ENCODE measurements at places on chromosomes 12 and 14.

- peak; percentile 77 for DNase-seq
Measured at GRCh38 chr12:2583091-2583497, 211.7 kb upstream of the FKBP4 start.

DNA sequence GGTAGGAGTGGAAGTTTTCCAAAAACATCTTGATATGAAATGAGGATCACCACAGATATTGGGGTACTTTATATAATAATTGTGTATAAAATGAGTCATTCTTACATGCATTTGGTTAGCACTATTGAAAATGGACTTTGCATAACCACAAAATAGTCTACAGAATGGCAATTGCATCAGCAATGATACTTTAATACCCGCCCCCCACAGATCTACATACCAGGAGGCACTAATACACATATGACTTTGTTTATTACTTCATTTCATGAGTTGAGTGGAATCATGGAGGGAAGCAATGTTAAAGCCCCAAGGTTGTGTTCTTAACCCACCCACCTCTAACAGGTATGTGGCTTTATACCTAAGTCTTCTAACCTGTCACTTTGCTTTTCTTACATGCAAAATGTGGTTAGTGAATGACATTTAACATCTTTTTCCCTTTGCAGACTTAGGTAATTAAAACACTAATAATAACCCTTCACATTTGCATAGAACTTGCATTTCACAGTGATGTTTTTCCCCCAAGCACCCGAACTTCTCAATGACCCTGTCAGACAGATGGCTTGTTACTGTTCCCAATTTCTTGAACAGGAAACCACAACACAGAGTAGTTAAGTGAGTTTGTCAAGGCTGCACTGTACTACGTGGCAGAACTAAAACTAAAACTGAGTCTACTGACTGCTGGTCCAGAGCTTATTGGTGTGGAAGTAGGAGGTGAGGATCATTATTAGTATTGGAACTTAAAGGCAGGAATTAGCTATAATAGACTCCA, 101.9 kb downstream of the NPAS3 start:
- no peak for DNase-seq

- no peak for DNase-seq
Measured at GRCh38 chr14:105075379-105076295, 10.4 kb upstream of the GPR132 start.

DNA sequence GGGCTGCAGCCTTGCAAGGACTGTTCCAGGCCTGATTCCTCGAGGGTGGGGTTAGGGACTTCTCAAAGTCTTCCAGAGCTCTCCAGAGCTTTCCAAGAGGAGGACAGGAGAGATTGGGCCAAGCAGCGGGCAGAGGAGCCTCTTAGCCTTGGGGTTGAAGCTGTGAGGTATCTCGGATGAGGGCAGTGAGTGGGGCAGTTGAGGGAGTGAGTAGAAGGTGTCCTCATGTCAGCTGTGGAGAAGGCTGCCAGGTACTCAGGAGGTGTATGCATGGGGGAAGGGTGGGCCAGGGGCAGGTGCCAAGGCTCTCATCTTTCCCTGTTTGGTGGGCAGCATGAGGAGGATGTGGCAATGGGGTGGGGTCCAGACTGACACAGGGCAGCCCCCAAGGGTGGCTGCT, 7.7 kb downstream of the KRT83 start:
- no peak for DNase-seq

DNA sequence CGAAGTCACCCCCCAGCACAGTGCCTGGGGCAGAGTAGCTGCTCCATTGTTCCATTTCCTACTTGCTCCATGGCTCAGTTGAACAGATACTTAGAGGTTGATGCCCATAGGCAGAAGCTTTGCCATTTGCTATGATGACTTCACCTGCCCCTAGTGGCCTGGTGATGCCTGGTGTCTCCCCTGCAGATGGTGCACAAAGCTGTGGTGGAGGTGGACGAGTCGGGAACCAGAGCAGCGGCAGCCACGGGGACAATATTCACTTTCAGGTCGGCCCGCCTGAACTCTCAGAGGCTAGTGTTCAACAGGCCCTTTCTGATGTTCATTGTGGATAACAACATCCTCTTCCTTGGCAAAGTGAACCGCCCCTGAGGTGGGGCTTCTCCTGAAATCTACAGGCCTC, 10.6 kb downstream of the SERPINA5 start:
- no peak for DNase-seq

DNA sequence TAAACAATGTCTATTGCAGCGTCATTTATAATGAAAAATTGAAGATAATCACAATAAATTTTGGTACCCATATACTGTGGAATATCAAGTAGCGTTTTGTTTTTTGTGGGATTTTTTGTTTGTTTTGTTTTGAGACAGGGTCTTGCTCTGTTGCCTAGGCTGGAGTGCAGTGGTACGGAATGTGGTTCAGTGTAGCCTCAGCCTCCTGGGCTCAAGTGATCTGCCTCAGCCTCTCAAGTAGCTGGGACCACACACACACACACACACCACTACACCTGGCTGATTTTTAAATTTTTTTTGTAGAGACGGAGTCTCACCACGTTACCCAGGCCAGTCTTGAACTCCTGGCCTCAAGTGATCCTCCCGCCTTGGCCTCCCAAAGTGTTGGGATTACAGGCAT, 6.6 kb downstream of the ZNF664 start:
- DNase-seq: no peak

DNA sequence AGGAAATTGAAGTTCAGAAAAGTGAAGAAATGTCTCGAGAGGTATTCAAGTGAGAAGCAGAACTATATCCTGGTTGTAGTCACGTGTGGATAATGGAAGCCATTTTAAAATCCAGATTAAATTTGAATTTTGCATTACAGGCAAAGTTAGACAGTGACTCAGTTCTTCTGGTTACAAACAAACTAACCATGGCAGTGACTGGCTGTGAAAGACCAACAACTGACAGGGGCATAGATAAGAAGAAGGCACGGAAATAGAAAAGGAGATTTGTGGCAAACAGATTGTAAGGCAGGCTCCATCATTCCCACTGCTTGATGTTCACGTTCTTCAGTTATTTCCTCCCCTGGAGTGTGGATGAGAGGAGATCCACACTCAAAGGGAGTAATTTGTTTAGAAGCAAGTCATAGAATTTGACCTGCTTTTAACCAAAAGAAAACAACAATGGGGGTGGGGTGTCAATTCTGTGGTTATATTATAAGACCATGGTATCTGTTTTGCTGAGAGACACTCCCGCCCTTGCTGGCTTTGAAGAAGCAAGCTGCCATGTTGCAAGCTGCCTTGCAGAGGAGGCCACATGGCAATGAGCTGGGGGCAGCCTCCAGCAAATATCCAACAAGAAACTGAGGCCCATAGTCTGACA, 795.3 kb downstream of the VRK1 start:
- DNase-seq: no peak

DNA sequence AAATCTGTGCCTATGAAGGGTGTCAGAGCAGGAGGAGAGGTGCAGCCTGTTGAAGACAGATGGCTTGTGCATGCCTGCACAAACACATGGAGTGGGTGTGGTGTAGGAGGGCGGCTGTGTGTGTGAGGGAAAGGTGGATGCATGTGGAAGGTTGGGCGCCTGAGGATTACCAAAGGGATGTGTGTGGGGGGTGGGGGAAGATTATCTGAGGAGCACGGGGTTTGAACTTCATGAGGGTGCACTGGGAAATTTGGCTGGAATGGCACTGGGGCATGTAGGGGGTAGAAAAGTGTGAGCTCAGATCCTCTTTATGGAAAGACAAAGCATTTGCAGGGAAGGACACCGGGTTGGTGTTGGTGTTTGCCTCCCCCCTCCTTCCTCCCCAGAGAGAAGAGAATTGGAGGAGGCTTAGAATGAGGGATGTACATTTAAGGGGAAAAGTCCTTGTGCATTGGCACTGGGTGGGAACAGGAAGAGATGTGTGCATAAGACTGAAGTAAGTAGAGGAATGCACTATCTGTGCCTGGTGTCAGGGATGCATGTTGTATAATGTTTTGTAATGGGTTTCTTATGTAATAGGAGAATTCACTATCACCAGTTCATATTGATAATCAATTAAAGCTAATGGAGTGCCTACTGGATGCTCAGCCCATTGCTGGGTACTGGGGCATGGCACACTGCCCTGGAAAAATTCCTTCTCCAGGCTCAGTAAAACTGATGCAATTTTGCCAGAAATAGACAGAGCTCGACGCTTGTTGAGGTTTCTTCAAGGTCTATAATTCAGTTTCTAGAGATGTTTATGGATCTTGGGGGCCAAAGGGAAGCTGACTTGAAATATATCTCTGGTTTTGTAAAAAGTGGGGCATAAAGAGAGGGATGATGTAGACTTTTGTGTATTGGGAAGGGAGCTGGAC, 3.0 kb downstream of the NTF3 start:
- DNase-seq: no peak

GRCh38 chr14:22973217-22974032, 8.9 kb downstream of the AJUBA start:
- peak; percentile 57 for DNase-seq

DNA sequence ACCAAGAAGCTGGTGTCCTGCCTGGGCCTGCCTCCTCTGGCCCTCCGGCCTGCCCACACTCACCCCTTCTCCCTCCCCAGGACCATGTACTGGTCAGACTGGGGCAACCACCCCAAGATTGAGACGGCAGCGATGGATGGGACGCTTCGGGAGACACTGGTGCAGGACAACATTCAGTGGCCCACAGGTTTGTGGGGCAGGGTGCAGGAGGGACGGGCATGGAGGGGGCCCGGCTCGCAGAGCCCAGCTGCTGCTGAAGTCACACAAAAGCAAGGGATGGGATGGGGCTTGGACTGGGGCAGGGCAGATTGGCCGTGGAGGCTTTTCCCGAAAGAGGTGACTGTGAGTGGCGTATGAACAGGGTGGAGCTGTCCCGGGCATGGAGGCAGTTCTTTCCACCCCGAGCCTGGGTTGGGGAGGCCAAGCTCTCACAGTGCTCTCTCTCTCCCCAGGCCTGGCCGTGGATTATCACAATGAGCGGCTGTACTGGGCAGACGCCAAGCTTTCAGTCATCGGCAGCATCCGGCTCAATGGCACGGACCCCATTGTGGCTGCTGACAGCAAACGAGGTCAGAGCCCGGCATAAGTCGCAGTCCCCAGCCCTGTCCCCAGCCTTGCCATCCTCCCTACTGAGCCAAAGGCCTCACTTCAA, 7.8 kb upstream of the NXPH4 start:
- DNase-seq: no peak

DNA sequence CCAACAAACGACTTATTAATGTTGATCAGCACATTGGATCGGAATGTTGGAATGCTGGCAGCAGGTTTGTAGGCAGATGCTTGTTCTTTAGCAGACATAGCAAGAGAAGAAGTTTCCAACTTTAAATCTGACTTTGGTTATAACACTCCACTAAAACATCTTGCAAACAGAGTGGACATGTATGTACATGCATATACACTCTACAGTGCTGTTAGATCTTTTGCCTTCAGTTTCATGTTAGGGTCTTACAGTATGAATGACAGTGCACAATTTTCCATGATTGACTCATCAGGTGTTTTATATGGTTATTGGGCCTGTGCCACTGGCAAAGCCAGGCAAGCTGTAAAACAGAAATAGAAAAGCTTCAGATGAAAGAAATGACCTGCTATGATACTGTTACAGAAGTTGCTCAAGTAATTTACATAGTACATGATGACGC, 14.3 kb upstream of the DHRS7 start:
- DNase-seq: no peak

GRCh38 chr14:55026441-55026792, 482 bp downstream of the WDHD1 start:
- DNase-seq: no peak

GRCh38 chr12:124844411-124845397, 19.0 kb downstream of the SCARB1 start:
- no peak for DNase-seq

DNA sequence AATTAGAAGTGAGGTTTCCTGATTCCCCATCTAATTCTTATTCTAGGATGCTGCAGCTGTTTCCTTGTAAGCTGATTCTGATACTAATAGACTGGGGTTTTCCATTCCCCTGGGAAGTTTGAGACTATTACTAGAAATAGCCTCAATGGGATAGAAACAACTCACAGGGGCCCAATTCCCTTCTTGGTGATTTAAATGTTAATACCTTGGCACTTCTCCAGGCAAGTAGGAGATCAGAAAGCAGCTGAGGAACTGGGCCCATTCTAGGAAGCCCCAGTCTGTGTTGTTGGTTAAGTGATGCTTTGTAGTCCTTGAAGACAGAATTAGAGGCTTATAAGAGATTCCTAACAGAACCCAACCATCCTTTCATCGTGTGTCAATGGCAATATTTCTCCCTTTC, 407.0 kb upstream of the SEL1L start:
- no peak for DNase-seq

- no peak for DNase-seq
Measured at GRCh38 chr14:68678471-68678870, 114.4 kb downstream of the ZFP36L1 start.

GRCh38 chr14:62143245-62143644, 381.0 kb downstream of the SNAPC1 start:
- peak; percentile 17 for DNase-seq

DNA sequence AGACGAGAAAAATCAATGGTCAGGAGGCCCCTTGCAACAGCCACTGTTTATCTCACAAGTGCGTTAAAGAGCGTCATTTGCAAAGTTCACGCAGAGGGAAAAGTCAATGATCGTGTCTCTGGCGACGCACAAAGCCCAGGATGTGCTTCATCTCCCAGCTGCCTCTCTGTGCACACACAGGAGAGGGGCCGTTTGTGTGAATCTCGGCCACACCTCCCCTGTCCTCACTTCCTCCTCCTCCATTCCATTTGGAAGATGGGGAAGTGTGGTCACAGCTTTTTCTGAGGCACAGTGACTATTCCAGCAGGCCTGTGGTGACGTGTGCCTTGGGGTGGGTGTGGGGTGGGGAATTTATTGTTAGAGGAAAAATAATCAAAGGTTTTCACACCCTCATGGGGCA, 90.4 kb downstream of the RBM19 start:
- no peak for DNase-seq

- no peak for DNase-seq
Measured at GRCh38 chr14:50113381-50114035, 2.9 kb downstream of the VCPKMT start.

- peak; percentile 72 for DNase-seq
Measured at GRCh38 chr12:120356567-120357030, 12.4 kb downstream of the MSI1 start.

- DNase-seq: no peak
Measured at GRCh38 chr12:117097159-117097558, 2.1 kb downstream of the TESC start.

GRCh38 chr12:72673853-72674252, 401.7 kb downstream of the TRHDE start:
- no peak for DNase-seq

GRCh38 chr12:52184813-52185212, 7.0 kb downstream of the KRT80 start:
- DNase-seq: no peak
